ENCODE measurements at places on chromosomes 6 and 20.

GRCh38 chr6:113292646-113293422 lies 564.3 kb upstream of the MARCKS start:
- DNase-seq: no peak

DNA sequence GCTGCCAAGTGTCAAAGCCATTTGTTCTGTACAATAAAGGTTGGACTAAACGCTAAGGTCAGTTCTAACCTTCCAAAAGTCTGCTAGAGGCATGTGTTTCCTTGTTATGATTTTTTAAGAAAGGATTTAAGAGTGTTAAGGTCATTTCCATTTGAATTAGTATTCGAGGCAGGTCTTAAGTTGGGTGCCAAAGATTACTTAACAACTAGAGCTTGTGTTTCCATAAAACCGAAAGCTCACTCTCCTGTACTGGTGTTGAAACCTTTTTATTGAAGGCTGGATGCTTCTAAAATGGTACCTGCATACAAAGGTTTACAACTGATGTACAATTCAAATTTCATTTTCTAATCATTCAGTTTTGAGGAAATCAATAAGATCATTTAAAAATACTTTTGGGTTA lies 82.4 kb downstream of the RNF144B start:
- no peak for DNase-seq

DNA sequence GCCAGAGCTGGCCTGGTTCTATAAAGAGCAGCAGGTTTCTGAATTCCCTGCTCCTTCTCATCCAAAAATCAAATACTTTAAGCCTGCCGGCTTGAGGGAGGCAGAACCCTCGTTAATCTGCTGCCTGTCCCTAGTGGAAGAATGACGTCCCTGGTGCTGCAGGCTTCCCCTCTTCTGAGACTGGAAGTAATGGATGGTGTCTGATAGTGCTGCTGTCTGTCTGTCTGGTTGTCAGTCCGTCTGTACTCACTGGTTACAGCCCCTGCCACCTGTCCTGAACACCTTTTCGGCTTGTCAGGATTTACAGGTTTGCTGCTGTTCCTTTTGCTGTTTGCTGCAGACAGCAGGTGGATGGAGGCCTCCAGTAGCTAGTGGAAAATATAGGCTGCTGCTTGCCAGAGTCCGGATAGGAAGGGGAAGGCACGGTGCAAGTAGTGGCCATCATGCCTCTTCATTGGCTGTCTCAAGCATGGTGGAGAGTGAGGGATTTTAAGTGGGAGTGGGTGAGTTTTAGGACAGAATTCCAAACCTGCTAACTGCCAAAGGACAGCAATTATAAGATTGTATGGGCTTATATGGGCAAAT lies 2.5 kb downstream of the RIMS1 start:
- DNase-seq: no peak

- no peak for DNase-seq
Measured at GRCh38 chr6:37588735-37589108, 89.0 kb upstream of the CCDC167 start.

- DNase-seq: no peak
Measured at GRCh38 chr6:150346346-150346745, 22.5 kb upstream of the IYD start.

- no peak for DNase-seq
Measured at GRCh38 chr6:133774356-133774755, 114.6 kb upstream of the TCF21 start.

DNA sequence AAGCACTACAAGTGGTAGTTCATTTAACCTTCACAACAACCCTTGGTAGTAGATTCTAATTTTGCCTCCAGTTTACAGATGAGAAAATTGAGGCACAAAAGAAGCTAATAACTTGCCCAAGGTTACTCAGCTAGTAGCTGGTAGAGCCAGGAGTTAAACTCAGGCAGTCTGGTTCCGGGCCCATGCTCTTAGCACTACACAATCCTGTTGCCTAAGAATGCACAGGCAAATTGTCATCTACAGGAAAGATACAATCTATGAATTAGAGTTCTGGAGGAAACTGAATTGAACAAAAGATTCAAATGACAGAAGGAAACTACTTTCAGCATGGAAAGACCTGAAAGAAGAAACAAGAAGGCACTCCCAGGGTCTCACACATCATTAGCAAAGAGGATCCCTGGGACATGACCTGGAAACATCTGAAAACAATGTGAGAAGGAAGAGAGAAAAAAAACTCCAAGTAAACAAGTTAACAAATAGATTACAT lies 56.8 kb downstream of the ZHX3 start:
- DNase-seq: no peak

GRCh38 chr6:46290421-46291274 lies 119.9 kb upstream of the ENPP5 start:
- DNase-seq: no peak

GRCh38 chr6:50718566-50718965 lies 5.2 kb downstream of the TFAP2D start:
- DNase-seq: no peak

GRCh38 chr6:36039112-36039511 lies 11.5 kb downstream of the MAPK14 start:
- DNase-seq: no peak

DNA sequence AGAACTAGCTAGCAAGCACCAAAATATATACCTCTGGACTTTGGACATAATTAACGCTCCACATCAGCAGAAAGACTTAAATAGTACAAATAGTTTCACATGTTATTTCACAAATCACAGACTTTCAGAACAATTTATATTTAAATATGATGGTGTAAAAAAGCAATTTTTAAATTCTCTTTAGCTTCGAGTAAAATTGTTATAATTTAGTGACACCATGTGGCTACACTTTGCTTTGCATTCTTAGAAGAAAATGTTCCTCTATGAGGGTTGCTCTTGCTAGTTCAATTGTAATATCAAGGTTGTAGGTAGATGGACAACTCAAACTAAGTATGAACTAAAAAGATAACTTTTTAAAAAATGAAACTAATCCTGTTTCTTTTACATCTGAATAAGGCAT lies 69.0 kb downstream of the BTBD9 start:
- DNase-seq: no peak

GRCh38 chr6:98787961-98788360 lies 46.4 kb upstream of the POU3F2 start:
- no peak for DNase-seq

GRCh38 chr6:44925100-44925739 lies 402.9 kb upstream of the RUNX2 start:
- DNase-seq: no peak

GRCh38 chr20:40942006-40942405 lies 86.6 kb upstream of the TOP1 start:
- no peak for DNase-seq

DNA sequence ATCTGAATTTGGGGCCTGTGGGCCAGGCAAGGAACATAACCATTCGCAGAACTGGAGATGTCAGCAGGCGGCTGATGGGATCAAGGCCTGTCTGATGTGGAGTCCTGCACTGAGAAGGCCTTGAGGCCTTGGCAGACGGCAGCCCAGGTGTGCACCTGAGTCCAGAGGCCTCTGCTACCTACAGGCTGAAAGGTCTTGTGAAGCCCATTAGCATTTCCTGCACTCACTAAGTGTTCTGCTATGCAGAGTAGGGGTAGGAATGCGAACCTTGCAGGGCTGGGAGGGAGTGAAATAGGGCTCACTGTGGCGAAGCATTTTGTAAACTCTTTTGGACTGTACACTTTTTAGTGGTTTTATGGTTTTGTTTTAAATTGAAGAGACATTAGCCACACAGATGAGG lies 48.3 kb upstream of the RNF24 start:
- no peak for DNase-seq

- DNase-seq: no peak
Measured at GRCh38 chr20:16011519-16011918, 561.7 kb downstream of the KIF16B start.

DNA sequence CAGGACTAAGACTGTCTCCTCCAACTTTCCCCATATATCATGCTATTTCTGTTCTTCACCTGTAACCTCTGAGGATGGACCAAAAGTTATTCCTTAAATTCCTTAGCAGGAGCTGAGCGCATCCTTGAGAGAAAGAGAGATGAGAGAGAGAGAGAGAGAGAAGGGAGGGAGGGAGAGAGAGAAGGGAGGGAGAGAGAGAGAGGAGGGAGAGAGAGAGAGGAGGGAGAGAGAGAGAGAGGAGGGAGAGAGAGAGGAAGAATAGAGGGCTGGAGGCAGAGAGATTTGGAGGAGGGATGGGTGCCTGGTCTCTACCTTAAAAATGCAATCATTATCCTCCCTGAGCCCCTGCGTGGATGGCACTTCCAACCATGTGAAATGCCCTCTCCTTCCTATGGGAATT lies 73.6 kb downstream of the BMP2 start:
- DNase-seq: no peak

DNA sequence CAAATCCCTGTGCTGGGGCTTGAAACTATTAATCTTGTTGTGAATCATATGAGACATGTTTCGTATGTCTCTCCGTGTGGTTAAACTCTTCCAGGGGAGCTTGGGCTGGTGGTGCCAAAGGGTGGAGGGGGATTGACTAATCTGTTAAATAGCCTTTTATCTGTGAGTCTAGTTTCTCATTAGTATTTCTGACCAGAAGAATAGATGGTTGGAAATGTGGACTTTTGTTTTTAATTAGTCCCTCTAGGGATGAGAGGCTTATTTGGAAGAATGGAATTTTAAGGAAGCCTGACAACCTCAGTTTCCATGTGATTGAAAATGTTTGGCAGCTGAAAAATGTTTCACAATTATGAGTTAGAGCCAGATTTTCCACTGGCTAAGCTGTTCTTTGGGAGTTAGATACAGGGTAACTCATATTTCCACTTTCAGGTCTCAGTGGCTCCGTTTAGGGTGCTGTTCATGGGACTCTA lies 117.3 kb downstream of the BCKDHB start:
- DNase-seq: no peak

GRCh38 chr20:15498926-15499325 lies 1074.3 kb downstream of the KIF16B start:
- DNase-seq: no peak

GRCh38 chr20:16434062-16434664 lies 139.1 kb downstream of the KIF16B start:
- DNase-seq: peak; percentile 14

DNA sequence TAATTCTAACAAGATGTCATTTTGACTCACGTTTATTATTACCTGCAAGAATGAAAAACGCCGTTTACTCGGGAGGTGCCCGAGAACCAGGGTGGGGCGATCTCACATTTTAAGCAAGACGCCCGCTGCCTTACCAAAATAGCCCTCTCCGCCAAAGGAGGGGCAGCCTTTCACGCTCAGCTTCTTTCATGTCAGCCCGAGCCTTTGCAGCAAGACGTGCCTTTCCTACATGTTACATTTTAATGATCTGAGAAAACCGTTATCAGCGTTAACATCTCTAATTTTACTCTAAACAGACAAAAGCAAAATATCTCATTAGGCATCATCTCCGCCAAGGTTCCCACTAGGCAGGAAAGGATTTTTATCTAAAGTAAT lies 2.0 kb downstream of the BACH2 start:
- no peak for DNase-seq

- DNase-seq: no peak
Measured at GRCh38 chr6:168017629-168018028, 20.2 kb downstream of the KIF25 start.

- no peak for DNase-seq
Measured at GRCh38 chr6:150634176-150634963, 34.7 kb downstream of the PLEKHG1 start.

DNA sequence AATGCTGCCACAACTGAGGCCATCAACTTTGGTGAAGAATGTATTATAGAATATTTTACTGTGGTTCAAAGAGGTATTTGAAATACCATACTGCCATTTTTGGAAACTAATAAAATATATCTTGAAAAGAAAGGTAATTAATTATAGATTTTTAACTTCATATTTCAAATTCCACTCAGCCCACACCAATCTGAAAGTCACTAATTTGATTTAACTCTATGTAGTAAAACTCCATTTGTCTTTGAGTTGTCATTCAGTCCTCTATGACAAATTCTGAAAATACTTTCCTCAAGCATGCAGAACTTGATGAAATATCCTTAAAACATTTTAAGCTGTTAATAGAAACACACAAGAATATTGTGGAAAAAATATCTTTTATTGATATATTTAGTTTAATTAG lies 1196.7 kb upstream of the CITED2 start:
- no peak for DNase-seq

- DNase-seq: no peak
Measured at GRCh38 chr6:17349427-17349826, 44.0 kb upstream of the CAP2 start.

- DNase-seq: no peak
Measured at GRCh38 chr6:22087960-22088706, 208.7 kb downstream of the PRL start.
